ENCODE measurements at places on chromosomes 12 and 14.

DNA sequence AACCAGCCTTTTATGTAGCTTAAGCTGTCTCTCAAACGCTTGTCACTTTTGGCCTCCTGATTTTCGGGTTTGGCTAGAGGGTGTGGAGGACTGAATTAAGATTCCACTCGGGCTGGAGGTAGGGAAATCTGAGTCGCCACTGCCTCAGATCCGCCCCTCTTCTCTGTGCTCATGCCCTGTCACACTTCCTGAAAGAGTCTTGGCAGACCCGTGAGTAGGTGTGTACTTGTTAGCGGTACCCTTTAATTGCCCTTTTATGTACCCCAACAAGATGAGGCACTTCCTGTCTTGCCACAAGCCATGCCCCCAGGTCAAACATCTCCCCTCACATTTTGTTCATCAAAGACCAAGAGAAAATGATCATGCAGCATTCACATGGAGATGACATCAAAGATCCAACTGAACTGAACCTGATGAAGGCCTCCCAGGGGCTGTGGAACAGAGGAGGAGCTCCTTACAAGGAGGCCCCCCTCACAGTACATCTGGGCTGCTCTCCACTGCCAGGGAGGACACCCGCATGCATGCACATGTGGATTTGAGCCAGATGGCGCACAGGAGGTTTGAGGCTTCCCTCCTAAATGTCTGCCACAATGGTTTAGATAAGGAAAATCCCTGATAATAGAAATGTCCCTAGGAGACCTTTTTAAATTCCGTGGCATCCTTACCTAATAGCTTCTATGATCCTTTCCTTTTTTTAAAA is 86.5 kb upstream of the CDKN3 start:
- DNase-seq = no peak

DNA sequence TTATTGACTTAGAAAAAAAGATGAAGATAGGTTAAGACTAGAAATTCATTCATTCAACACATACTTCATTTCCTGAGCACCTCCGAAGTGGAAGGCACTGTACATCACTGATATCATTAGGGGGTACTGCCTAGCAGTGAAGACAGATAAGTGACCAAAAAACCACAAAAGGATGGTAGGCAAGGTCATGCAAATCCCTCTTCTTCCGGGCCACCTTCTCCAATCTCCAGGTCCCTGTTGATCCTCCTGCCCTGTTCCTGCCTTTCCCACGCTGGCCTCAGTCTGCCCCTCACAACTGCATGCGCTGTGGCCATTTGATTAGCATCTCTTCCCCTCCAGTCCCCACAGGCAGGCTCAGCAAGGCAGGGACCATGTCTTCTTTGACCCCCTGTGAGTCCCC is 60.8 kb downstream of the SETD3 start:
- no peak for DNase-seq

- DNase-seq = no peak
These were observed 45.4 kb downstream of the BCAT1 start for GRCh38 chr12:24903329-24904088.

DNA sequence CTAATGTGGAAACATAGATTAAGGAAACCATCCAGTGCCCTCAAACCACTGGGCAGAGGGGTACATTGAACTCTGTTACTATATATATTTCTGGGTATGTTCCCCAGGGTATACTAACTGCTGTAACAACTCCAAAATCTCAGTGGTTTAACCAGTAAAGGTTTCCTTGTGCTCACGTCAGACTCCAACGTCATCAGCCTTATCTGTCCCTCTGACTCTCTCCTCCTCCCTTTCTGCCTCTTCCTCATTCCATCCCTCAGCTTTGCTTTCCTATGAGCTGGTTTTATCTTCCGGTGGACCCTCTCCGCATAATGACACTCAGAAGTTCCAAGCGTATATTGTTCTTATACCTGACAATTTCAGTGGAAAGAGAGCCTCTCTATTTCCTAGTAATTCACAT is 21.2 kb upstream of the SMCO2 start:
- DNase-seq = no peak

GRCh38 chr12:124002021-124002644 is 29.1 kb downstream of the ZNF664 start:
- DNase-seq = no peak

DNA sequence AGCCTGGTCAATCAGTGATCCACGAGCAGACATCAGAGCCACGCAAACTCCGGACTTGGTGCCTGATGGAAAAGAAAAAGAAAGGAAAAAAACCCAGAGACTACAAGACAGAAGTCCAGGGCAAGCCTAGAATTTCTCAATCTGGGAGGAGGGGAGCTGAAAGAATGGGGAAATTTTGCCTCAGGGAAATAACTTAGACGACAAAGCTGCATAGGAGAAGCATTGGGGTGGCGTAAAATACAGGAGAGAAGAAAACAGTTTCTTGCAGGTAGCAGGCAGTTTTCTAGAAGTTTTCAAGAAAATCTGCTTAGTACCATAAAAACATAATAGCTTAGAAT is 2.6 kb upstream of the SLC11A2 start:
- DNase-seq = no peak

- no peak for DNase-seq
These were observed 29.3 kb downstream of the CMKLR1 start for GRCh38 chr12:108309674-108310312.

GRCh38 chr12:39467432-39467870 is 24.5 kb upstream of the KIF21A start:
- DNase-seq = no peak

DNA sequence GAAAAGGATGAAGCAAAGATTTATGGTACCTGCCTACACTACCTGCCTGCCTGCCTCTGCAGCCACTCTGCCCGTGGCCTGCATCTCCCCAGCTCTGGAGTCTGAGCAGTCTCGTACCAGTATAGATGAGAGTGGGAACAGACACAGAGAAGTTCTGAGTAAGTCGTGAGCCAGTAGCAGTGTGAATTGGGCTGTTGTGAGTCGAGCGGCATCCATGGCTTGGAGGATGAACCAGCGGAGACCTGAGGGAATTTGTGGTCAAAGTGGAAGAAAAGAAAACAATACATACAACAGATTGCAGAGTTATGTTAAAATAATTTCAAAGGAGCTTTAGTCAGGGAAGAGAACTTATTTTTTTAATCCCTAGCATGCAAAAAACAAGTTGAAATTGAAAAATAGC is 25.3 kb downstream of the C2CD5 start:
- DNase-seq = no peak

GRCh38 chr12:6183689-6184428 is 16.3 kb upstream of the CD9 start:
- no peak for DNase-seq

Measured in effector CD4-positive, alpha-beta T cell (primary cell).